ENCODE measurements at places on chromosomes 13 and 19.

DNA sequence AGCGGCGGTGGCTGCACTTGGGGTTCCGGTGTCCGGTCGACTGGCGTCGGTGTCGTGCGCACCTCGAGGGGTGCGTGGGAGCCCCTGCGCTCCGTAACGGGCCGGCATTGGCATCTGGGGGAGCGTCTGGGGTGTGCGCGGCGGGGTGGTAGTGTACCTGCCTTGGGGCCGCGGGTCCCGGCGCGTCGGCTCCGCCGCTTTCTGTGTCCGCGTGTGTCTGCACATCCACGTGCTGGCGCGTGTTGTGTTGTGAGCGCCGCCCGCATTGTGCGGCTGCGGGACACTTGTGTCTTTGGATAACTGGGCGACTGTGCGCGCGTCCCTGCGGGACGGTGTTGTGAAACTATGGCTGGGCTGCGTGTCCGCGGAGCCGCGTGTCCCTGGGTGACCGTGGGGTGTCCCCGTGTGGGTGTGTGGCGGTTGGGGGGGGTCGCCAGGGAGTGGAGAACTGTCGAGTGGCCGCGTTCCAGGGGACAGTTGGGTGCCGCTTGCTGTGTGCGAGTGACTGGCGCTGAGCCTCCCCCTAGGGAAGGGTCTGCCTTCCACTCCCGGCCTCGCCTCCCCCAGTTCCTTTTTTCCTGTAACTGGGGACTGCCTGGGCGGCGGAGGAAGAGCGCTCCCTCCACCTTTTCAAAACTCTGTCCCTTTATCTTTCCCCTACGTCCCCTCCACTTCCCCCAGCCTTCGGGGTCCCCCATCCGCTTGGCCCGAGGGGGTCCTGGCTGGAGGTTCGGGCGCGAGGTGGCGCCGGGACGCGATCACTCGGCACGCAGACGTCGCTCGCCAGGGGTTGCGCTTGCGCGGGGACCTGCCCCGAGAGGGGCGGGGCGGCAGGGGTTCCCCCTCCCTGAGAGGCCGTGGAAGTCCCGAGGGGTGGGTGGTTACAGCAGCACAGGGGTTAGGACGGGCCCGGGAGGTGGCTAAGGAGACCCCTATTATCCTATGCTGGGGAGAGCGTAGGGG is 5.7 kb upstream of the NFIC start:
- DNase-seq: peak; percentile 55

GRCh38 chr13:98508280-98508679 is 68.6 kb downstream of the STK24 start:
- DNase-seq: no peak

DNA sequence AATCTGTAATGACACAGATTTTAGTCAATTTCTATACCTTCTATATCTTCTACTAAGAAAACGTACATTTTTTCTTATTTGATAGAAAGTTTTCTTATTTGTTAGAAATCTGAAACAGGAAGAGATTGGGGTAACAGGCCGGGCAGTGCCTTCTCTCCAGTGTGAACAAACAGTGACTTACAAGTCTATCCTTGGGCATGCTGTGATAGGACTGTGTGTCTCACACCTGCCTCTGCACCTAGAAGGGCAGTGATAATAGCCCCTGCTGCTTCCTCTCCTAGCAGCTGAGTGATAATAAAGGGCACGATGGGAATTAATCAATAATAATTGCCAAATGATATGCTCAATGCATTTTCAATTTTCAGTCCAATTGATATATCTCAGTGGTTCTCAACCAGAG is 1.4 kb downstream of the TMEM272 start:
- DNase-seq: no peak

GRCh38 chr13:111882351-111882750 is 184.6 kb upstream of the SOX1 start:
- DNase-seq: no peak

GRCh38 chr13:94542917-94543316 is 53.0 kb downstream of the TGDS start:
- no peak for DNase-seq

DNA sequence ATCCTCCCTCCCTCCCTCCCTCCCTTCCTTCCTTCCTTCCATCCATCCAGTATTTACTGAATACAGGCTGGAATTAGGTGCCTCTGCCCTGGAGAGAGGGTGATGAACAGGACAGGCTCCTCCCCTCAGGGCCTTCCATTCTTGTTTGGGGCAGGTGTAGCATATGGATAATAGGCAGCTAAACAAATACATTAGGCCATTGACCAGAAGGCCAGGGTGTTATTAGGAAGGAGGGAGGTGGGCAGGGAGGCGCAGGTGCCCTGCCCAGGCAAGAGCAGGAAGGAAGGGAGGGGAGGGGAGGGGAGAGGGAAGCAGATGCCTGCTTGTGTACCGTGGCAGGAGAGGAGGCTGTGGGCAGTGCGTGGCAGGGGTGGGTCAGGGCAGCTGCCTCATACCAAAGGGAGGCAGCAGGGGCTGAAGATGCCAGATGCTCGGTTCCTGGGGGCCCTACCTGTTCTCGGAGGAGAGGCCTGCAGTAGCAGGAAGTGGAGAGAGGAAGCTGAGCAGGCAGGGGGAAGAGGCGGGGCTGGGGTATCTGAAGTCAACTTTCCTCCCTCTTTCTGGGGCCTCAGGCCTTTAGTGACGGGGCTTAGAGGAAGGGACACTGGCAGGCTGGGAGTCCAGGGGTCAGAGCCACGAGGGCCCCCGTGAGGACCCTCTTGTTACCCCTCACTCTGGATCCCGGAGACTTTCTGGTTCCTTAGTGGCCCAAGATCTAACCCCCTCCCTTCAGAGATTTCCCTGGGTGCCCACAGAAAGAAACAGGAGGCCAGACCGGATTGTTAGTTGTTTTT is at the start of gene RINL:
RINL (minus strand) TSS at position 495 of the 794 bp plus-strand sequence. CDS start 1,533 bp downstream, outside the sequence.
- DNase-seq: peak; percentile 56

- no peak for DNase-seq
Measured at GRCh38 chr13:110225609-110226574, 81.1 kb downstream of the COL4A1 start.
